ENCODE measurements at places on chromosomes 2 and 18. TPM values are rescaled to one million over a fixed set of nuclear protein-coding genes. Genes with fewer than 3 reads are reported as not detected.

TCF7L1 gene
- 8.8 TPM for total RNA-seq

DNA sequence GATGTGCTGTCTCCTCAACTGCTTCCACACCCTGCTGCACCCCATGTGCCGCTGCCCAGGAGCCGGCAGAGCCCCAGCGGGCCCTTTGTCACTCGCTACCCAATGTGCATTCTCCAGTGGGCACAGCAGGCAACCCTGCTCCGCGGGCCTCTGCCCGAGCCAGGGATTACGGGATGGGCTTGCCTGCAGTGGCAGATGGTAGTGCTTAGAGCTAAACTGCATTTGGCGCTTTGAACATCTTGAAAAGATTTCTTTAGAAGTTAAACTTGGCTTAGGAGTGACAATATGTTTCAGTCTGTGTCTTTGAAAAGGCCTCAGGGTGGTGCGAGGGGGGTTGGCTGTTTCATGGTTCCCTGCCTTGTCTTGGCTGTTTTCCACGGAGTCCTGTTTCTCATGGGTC, 84.0 kb upstream of the BOD1L2 start:
- H3K27me3 ChIP-seq: no peaks in the 10 kb centered on the region
- H3K4me3 ChIP-seq: no peak overlapping the region
- peaks cover 16% of the 10 kb centered on the region for H3K4me1 ChIP-seq
- no peak overlapping the region for H3K27ac ChIP-seq
- no peak for DNase-seq

GRCh38 chr18:74930616-74931015, 278.3 kb downstream of the PTGR3 start:
- H3K4me3 ChIP-seq: no peak overlapping the region
- no peaks in the 10 kb centered on the region for H3K27me3 ChIP-seq

BBS5 gene
- total RNA-seq: 3.5 TPM

RSAD2 gene
- 1.2 TPM for total RNA-seq
